ENCODE measurements at places on chromosomes 6 and 20. TPM values are rescaled to one million over a fixed set of nuclear protein-coding genes. Genes with fewer than 3 reads are reported as not detected.
A peak's percentile ranks its signal among the peaks of the same experiment; 100 is the strongest.

DNA sequence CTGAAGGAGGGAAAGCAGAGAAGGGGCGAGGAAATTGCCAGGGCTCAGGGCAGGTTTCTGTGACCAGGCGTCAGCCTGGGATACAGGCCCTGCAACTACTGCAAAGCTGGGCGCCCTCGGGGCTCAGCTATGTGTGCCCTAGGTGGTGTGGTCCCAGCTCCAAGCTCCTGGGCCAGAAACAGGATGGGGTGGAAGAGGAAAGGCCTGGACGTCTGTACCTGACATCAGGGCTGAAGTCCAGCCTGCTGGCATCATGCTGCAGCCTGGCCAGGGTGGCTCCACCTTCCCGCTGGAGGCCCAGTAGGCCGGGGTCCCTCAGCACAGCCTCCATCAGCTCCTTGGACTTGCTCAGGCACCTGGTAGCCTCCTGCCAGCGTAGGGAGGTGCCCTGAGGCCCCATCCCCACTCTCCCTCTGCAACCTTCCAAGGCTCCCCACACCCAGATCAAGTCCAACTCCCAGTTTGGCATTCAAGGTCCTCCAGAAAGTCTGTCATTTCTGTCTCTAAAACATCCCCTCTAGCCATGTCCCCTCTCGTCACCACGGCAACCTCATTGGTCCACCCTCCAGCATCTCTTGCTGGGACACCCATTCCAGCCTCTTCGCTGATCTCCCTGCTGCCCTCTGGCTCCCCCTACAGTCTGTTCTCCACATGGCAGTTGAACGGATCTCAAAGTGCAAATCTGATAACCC is 38.2 kb downstream of the KIAA1755 start:
- DNase-seq = no peak
- H3K36me3 ChIP-seq = no peaks in the 10 kb centered on the region
- no peaks in the 10 kb centered on the region for H3K27me3 ChIP-seq
- H3K27ac ChIP-seq = no peak overlapping the region

DNA sequence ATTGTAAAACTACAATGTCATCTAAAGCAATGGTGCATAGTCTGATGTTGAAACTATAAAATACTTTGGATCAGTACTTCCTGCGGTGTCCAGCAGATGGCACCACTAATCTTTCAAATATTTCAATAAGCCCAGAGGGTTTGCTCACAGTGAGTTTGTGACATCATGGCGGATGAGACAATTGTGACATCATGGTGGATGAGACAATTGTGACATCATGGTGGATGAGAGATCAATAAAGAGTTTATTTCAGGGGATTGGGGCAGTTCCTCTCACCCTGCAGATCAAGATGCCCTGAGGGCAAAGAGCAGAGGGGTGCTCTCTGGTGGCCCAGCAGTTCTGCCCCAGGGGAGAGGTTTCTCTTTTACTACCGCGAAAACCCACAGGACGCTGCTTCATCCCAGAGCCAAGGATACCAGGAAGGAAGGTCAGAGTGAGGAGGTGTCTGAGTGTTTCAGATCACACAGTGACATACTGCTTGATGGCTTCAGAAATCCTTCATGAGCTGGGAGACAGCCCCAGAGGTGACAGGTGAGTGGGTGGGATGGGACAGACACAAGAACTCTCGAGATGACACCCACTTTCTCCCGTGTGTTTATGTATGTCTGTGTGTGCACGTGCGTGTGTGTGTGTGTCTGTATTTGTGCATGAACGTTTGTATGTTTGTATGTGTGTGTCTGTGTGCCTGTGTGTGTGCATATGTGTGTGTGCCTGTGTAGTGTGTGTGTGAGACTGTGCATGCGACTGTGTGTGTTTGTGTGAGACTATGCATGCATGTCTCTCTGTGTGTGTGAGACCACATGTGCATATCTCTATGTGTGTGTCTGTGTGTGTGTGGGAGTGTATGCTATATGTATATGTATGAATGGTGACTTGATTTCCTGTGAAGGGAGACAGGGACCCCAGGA is 7.3 kb upstream of the ULBP2 start:
- H3K36me3 ChIP-seq = no peaks in the 10 kb centered on the region
- H3K4me1 ChIP-seq = peaks cover 26% of the 10 kb centered on the region
- peak; percentile 75 for DNase-seq
- no peak overlapping the region for H3K27ac ChIP-seq
- no peak overlapping the region for H3K4me3 ChIP-seq
- peaks cover 67% of the 10 kb centered on the region for H3K27me3 ChIP-seq

GRCh38 chr20:44646023-44646640 is 5.4 kb downstream of the ADA start:
- H3K36me3 ChIP-seq = peaks cover under 1% of the 10 kb centered on the region
- H3K27me3 ChIP-seq = no peaks in the 10 kb centered on the region
- DNase-seq = peak; percentile 47
- H3K27ac ChIP-seq = peak overlapping the region; percentile 93
- peak overlapping the region; percentile 70 for H3K4me3 ChIP-seq

The MPIG6B gene
- 1.4 TPM for total RNA-seq

The PRR18 gene
- total RNA-seq = not detected
